KG1 (cell line): ENCODE measurements at places on chromosomes 3 and 15.

- DNase-seq = no peak
These were observed 28.6 kb upstream of the UTS2B start for GRCh38 chr3:191358929-191359328.

GRCh38 chr3:87924485-87924884 lies 134.3 kb downstream of the CGGBP1 start:
- DNase-seq = no peak

DNA sequence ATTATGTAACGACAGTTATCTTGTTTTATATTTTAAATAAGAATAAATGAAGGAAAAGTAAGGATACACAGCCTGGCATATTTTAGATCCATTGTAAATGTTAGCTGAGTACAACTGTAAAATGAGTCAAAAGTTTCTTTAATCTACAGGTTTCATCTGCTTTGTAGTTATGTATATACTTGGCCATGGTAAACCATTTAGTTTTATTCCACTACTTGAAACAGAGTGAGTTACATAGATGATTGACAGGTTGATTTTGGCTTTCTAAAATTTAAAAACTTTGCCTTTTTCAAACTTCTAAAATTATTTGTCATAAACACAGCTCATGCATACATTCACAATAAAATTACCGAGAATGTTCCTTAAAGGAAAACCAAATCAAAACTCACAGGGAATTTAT lies 371.2 kb downstream of the ROBO1 start:
- DNase-seq = no peak

GRCh38 chr3:107977221-107978130 lies 113.4 kb downstream of the CD47 start:
- no peak for DNase-seq

DNA sequence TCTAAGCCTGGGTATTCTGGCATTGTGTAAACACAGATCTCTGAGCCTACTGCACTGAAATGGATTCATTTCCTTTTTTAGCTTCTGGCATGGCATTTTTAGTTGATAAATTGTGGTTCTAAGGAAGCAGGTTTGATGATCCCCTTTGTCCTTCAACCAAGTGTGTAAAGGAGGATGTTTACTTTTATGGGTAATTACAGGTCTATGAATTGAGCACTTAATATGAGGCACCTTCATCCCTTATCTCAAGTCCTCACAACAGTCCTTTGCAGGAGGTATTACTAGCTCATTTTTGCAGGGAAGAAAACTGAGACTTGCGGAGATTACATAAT lies 30.8 kb upstream of the ZBTB38 start:
- no peak for DNase-seq
